Cerebellar cortex (tissue), 1 donor: ENCODE measurements at places on chromosomes 4 and X.
A peak's percentile ranks its signal among the peaks of the same experiment; 100 is the strongest.

GRCh38 chr4:152605641-152606335 lies 69.9 kb upstream of the FBXW7 start:
- DNase-seq: no peak

GRCh38 chrX:147848543-147849443 lies 62.9 kb upstream of the FMR1 start:
- DNase-seq: no peak

DNA sequence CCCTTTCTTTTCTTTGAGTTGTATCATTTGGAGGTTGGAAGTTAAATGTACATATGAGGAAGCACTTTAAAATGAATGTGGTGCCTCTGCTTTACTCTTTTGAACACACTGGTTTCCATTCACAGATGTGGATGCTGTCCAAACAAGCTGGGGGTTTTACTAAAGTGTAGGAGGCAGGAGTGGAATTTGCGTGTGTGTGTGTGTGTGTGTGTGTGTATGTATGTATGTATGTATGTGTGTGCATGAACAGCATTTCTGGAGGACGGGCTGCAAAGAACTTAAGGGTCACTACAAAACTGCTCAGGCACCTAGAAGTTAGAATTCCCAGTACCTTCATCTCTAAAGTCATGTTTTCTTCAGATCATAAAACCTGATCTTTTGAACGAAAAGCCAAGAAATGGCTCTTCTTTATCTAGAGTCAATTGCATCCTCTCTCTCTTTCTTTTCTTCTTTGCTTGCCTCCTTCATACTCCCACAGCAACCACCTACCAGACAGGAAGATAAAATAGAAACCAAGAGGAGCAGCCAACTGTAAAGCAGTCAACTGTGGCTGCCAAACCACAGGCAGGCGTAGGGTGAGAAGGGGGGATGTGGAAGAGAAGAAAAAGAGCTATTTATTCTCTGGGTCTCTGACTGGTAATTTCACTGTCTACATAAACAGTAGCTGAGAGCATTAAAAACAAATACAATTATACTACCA lies 177.0 kb upstream of the RASGEF1B start:
- DNase-seq: no peak

DNA sequence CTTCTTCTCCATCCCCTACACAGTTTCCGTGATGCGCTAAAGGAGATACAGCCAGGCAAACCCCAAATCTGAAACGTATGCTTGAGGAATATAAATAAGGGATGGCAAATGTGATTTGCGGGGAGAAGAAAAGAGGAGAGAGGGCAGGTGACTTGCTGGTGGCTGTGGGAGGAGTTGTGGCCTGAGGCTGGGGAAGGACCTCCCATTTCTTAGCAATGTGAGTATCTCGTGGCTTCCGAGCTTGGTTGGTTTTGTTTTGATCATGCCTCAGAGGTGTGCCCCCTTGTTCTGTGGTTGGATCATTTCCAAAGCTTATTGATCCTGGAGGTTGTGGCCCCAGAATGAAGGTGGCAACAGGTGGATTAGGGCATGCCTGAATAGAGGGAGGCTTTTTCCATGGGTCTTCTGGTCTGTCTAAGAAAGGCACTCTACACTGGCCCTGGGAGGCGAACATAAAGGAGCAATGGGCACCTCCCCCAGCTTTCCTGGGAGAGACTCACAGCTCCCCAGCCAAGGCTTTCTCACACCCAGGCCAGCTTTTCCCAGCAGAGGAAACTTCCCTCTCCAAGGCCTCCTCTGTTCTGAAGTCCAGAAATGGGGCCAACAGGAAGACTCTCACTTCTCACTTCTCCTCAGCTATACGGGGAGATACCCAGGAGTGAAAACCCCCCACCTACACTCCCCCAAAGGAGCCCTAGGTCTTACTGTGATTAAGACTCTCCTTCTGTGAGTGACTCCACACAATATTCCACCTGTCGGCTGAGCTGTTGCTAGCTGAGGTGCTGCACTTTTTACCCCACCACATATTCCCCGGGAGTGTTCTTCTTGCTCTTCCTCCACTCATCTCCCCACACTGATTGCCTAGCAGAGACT lies 40.0 kb downstream of the C4orf51 start:
- peak; percentile 21 for DNase-seq

GRCh38 chr4:87077914-87078585 lies 142.4 kb downstream of the KLHL8 start:
- no peak for DNase-seq
